ENCODE measurements at places on chromosomes 2 and 18. TPM values are rescaled to one million over a fixed set of nuclear protein-coding genes. Genes with fewer than 3 reads are reported as not detected.

Gene REG3A
- not detected for total RNA-seq

Gene RESP18
- 1.8 TPM for total RNA-seq

Gene GYPC
- 25.4 TPM for total RNA-seq

Gene MPP4
- total RNA-seq: 0.23 TPM

Gene DIPK1C
- total RNA-seq: 15.9 TPM

Gene TTN
- total RNA-seq: 2.3 TPM

Gene RHBDD1
- total RNA-seq: 57.7 TPM

Gene PLEKHH2
- total RNA-seq: 7.6 TPM

Gene SAG
- total RNA-seq: 1.4 TPM

Gene ANKZF1
- total RNA-seq: 29.3 TPM

Gene BMP10
- total RNA-seq: not detected

Gene PLCL1
- total RNA-seq: 26.5 TPM

Gene KCNIP3
- total RNA-seq: 12.7 TPM

Gene RAB27B
- 118 TPM for total RNA-seq

Gene AQP12A
- not detected for total RNA-seq

Gene GRB14
- 12.5 TPM for total RNA-seq

Gene TMEM198
- total RNA-seq: 13.8 TPM

Gene OR6B2
- not detected for total RNA-seq

Gene FOXI3
- not detected for total RNA-seq

Gene ERMN
- total RNA-seq: 1.2 TPM

Gene GKN2
- not detected for total RNA-seq

Gene NEU2
- total RNA-seq: not detected

Gene SERPINB4
- total RNA-seq: not detected

Gene PLGLB2
- 1.6 TPM for total RNA-seq

Gene CCDC141
- total RNA-seq: 3.5 TPM

Gene FARSB
- total RNA-seq: 36.4 TPM

Gene PSMA8
- total RNA-seq: 0.46 TPM

Gene CPSF3
- total RNA-seq: 33.7 TPM

Data from diencephalon (tissue), 1 donor.